H1 (cell line): ENCODE measurements at places on chromosomes 16 and 17. TPM values are rescaled to one million over a fixed set of nuclear protein-coding genes. Genes with fewer than 3 reads are reported as not detected.

FDXR gene
- 31.4 and 44.0 TPM in 2 replicates for polyA plus RNA-seq

MMP2 gene
- 33.6 and 45.0 TPM in 2 replicates for polyA plus RNA-seq

TBX6 gene
- polyA plus RNA-seq = 2.2 and 3.6 TPM in 2 replicates

MT1E gene
- 109 and 117 TPM in 2 replicates for polyA plus RNA-seq

YWHAE gene
- 366 and 559 TPM in 2 replicates for polyA plus RNA-seq

TBC1D3E gene
- polyA plus RNA-seq = not detected in 2 replicates

JMJD8 gene
- polyA plus RNA-seq = 87.4 and 127 TPM in 2 replicates

PRAC1 gene
- not detected in 2 replicates for polyA plus RNA-seq

TEX14 gene
- polyA plus RNA-seq = 0.55 and 0.83 TPM in 2 replicates

CDC6 gene
- polyA plus RNA-seq = 38.0 and 50.5 TPM in 2 replicates

PRDM7 gene
- 0.02 TPM in 1 of 2 replicates, not detected in the other for polyA plus RNA-seq

PYY gene
- polyA plus RNA-seq = 2.7 and 3.4 TPM in 2 replicates
